Fibroblast of lung (primary cell): ENCODE measurements at places on chromosomes 11 and 22. TPM values are rescaled to one million over a fixed set of nuclear protein-coding genes. Genes with fewer than 3 reads are reported as not detected.

DNA sequence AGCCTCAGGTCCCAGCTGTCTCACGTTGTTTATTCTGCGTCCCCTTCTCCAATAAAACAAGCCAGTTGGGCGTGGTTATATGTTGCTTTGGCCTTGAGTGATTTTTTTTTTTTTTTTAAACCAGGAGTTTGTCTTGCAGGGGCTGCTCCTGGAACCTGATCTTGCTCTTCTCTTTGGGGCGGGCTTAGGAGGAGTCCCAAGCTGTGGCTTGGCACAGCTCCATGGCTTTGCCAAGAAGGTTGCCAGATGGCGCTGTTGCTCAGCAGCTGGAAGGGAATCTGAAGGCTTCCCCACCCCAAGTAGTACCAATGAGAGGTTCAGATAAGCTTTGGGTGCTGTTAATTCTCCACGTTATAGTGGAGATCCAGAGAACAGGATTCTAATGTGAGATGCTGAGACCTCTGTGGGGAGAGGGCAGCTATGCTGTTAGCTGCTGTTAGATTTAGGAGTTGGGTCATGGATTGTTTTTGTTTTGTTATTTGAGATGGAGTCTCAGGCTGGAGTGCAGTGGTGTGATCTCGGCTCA is 2.0 kb upstream of the FERMT3 start:
- H3K4me3 ChIP-seq: no peak overlapping the region
- H3K4me1 ChIP-seq: peaks cover 18% of the 10 kb centered on the region
- peak; percentile 93 for DNase-seq
- H3K27ac ChIP-seq: no peak overlapping the region

DNA sequence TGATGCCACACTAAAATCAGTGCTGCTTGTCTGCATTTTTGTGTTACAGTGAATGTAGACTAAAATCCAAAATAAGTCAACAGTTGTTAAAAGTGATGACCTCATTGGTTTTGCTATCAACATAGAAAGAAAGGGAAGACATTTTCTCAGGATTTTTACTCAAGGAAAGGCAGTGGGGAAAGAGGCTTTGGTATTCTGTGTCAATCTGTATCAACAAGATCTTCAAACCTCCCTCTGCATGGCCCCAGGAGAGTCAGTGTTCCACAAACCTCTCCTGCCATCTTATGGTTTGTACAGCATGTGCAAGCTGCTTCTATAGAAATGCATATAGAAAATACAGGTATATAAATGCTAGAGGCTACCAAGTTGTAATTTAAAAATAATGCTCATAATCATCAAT is 13.8 kb upstream of the OR51M1 start:
- H3K27ac ChIP-seq: no peak overlapping the region
- no peak overlapping the region for H3K4me3 ChIP-seq
- DNase-seq: no peak
- H3K27me3 ChIP-seq: no peaks in the 10 kb centered on the region
- H3K36me3 ChIP-seq: no peaks in the 10 kb centered on the region

GRCh38 chr11:78429209-78429608 is 11.6 kb upstream of the GAB2 start:
- H3K4me3 ChIP-seq: no peak overlapping the region
- H3K36me3 ChIP-seq: no peaks in the 10 kb centered on the region
- no peak for DNase-seq

GRCh38 chr22:23213581-23214334 is 33.4 kb downstream of the BCR start:
- no peak for DNase-seq
- no peak overlapping the region for H3K27ac ChIP-seq

- H3K27ac ChIP-seq: no peak overlapping the region
- no peak for DNase-seq
- H3K27me3 ChIP-seq: no peaks in the 10 kb centered on the region
- H3K4me1 ChIP-seq: peaks cover 17% of the 10 kb centered on the region
- H3K4me3 ChIP-seq: no peak overlapping the region
Measured at GRCh38 chr11:35307221-35307621, 112.1 kb downstream of the SLC1A2 start.

- H3K4me3 ChIP-seq: no peak overlapping the region
- peaks cover 2% of the 10 kb centered on the region for H3K27me3 ChIP-seq
- H3K36me3 ChIP-seq: no peaks in the 10 kb centered on the region
- DNase-seq: peak; percentile 100
- H3K4me1 ChIP-seq: peaks cover 11% of the 10 kb centered on the region
Measured at GRCh38 chr11:27281740-27282590, 81.0 kb downstream of the CCDC34 start.

WNT7B gene
- under 0.01 and 0.17 TPM in 2 replicates for total RNA-seq

MPZL3 gene
- total RNA-seq: 0.26 and 0.33 TPM in 2 replicates

KCTD17 gene
- total RNA-seq: 19.3 and 19.5 TPM in 2 replicates

C11orf52 gene
- 0.51 and 0.99 TPM in 2 replicates for total RNA-seq

MYEOV gene
- total RNA-seq: 1.2 TPM in 1 of 2 replicates, not detected in the other
